ENCODE measurements at places on chromosomes 5 and 9.

- DNase-seq = no peak
These were observed 166.4 kb downstream of the DMRT2 start for GRCh38 chr9:1216532-1216931.

DNA sequence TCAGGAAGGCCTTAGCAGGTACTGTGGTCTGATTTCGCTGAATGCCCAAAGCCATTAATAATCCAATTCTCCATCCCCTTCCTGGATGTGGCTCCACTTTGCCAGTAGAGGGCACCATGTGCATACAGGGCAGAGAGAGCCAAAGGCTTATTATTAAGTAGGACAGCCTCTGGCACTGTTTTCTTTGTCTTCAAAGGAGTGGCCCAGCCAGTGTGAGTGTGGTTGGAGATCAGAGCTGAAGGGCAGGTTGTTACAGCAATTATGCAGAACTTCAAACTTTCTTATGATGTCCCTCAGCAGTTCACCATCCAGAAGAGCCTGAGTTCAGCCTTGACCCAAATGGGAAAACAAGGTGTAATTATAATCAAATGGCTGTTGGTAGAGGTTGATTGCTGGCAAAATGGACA is 38.6 kb upstream of the CEMIP2 start:
- peak; percentile 51 for DNase-seq

- no peak for DNase-seq
These were observed 298.0 kb downstream of the DOCK8 start for GRCh38 chr9:512555-513272.

DNA sequence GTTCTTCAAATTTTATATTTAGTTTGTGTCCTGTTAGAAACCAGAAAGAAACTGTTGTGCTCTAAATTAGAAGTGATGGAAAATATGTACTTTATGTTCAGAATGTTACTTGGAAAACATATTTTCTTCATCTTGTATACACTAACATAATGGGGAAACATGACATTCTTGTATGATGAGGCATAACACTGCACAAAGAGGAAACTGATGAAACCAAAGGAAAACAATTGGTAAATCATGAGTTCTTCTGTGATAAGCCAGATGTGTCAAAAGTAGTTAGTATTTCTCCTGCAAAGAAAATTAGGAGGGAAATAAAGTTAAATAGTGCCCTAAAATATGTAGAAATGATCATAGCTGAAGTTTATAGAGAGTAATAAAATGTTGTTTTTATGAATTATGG is 111.1 kb upstream of the FBN2 start:
- DNase-seq = no peak

DNA sequence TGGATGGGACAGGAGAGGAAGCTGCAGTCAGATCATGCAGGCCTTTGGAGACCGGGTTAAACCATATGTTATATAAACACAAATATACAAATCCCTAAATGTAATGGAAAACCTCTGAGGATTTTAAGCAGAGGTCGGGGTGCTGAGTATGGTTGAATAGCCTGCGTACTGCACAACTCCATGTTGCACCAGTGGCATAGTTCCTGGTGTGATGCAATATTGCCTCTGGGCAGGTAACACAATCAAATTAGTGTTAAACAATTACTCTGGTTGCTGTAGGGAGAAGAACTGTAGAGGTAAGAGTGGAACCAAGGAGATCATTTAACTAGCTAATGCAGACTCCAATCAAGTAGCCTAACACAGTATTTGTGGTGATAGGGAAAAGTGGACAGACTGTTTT is 21.3 kb upstream of the RNF145 start:
- DNase-seq = no peak

DNA sequence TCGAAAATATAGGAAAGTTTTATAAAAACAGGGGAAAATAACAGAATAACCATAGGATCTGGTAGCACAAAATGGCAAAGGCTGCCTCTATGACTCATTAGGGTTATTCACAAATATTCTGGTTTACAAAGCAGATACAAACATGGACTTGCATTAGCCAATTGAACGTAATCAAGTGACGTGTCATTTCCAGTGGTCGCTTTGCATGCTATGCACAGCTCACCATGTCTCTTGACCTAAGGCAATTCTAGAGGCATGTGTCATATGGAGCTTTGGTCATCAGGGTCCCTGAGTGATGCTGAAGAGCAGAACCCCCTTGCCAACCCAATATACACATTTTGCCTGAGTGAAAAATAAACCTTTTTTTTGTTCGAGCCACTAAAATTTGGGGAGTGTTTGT is 158.8 kb downstream of the TMEM161B start:
- DNase-seq = no peak

- DNase-seq = no peak
These were observed 35.7 kb upstream of the GHR start for GRCh38 chr5:42387563-42387962.

All from activated CD4-positive, alpha-beta T cell treated with anti-CD3 and anti-CD28 coated beads, Interleukin-2, amount 50 U/mL, for 4 hours (primary cell).